Foreskin keratinocyte (primary cell): ENCODE measurements at places on chromosomes 13 and 19. TPM values are rescaled to one million over a fixed set of nuclear protein-coding genes. Genes with fewer than 3 reads are reported as not detected.
A peak's percentile ranks its signal among the peaks of the same experiment; 100 is the strongest.

- no peak for DNase-seq
Measured at GRCh38 chr19:57096685-57097361, 23.0 kb upstream of the USP29 start.

- no peak for DNase-seq
Measured at GRCh38 chr13:43725460-43725859, 61.3 kb downstream of the ENOX1 start.

GRCh38 chr13:92864584-92865284 lies 361.9 kb upstream of the GPC6 start:
- no peak for DNase-seq

- no peak for DNase-seq
Measured at GRCh38 chr19:35715981-35716800, 1.6 kb upstream of the KMT2B start.

GRCh38 chr13:35978607-35979316 lies 152.4 kb downstream of the DCLK1 start:
- peak; percentile 54 for DNase-seq

- DNase-seq = no peak
Measured at GRCh38 chr19:49555600-49556411, 24.6 kb downstream of the NOSIP start.

DNA sequence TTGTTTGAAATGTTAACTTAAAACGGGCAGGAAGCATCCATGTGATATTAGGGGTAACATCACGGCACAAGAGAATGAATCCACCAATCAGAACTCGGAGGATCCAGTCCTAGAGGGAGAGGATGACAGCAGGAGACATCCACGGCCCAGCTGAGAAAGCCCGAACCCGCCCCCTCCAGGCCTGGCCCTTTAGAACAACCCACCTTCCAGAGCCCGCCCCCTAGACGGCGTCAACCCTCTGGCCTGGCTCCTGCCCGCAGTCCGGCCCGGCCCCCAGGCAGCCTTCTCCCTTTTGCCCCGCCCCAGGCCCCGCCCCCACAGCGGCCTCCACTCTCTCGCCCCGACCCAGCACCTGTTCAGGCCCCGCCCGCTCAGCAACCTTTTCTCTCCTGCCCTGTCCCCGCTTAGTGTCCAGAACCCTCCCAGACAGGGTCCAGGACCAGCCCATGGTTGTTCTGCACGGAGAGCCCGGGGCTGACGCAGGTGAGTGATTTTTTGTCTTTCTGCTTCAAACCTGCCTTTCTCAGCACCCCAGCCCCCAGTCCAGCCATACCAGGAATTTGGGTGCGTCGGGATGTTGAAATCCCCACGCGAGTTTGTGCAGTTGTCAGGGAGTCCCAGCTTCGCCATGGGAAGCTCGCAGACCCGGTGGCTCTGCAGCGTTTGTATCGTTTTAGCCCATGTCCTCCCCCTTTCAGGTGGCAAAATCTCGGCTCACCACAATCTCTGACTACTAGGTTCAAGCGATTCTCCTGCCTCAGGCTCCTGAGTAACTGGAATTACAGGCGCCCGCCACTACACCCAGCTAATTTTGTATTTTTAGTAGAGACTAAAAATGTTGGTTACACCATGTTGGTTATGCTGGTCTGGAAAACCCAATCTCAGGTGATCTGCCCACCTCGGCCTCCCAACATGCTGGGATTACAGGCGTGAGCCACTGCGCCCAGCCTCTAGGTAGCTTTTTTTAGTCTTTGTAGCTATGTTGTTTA lies 16.1 kb downstream of the ZNF816 start:
- no peak for DNase-seq

- no peak for DNase-seq
Measured at GRCh38 chr19:17332677-17333581, 1.7 kb downstream of the ANO8 start.

- DNase-seq = no peak
Measured at GRCh38 chr19:20294181-20294580, 127.2 kb downstream of the ZNF486 start.

DNA sequence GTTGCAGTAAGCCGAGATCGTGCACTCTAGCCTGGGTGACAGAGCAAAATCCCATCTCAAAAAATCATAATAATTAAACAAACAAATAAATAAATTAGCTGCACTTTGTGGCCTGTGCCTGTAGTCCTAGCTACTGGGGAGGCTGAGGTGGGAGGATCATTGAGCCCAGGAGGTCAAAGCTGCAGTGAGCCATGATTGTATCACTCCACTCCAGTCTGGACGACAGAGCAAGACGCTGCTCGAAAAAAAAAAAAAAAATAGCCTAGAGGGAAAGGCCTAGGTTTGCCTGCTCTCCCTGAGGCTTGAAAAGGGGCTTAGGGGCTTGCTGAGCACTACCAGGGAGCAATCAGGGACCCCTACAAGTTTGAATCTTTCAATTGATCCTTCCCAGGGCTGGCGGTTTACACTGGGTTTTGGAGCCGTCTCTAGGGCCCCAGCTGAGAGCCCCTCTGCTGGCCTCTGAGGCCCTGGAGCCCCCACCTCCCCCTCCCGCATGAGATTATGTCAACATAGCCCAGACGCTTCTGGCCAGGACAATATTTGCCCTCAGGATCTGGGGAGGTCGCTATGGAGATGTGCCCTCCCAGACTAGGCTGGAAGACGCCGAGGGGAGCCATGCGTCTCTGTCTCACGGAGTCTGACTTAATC lies 10.4 kb upstream of the GIPR start:
- DNase-seq = no peak

DNA sequence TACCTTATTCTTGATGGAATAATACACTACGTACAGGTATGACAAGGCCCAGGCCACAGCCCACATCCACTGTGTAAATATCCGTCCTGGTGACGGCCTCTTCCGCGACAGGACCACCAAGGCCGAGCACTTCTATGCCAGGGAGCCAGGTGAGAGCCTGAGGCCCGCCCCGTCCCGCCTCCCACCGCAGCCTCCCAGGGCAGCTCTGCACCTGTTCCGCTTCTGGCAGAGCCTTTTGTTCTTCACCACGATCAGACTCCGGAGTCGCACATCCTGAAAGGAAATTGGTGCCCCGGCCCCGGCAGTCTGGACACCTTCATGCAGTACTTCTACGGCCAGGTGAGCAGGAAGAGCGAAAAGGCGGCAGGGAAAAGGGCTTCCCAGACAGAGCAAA lies 10.6 kb upstream of the ZNF358 start:
- DNase-seq = no peak

- DNase-seq = no peak
Measured at GRCh38 chr19:29815231-29815630, 3.4 kb downstream of the CCNE1 start.

DNA sequence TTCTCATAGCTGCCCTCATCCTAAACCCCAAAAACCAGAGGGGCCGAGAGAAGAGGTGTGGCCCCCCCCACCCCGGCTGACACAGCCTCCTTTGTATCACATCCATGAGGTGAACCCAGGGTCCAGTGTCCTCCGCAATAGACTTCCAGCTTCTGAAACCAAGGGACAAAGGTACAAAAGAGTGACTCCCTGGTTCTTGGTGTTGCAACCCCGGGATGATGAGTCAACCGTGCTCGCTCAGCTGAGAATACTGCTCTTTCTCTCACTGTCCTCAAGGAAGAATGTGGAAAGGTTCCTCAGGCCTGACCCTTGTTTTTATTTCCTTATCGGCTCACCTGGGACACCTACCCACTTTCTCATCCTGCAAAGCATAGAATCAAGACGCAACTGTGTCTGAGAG lies 5.5 kb downstream of the SLC15A1 start:
- DNase-seq = no peak

- no peak for DNase-seq
Measured at GRCh38 chr19:887072-887471, 5.9 kb downstream of the MED16 start.

DNA sequence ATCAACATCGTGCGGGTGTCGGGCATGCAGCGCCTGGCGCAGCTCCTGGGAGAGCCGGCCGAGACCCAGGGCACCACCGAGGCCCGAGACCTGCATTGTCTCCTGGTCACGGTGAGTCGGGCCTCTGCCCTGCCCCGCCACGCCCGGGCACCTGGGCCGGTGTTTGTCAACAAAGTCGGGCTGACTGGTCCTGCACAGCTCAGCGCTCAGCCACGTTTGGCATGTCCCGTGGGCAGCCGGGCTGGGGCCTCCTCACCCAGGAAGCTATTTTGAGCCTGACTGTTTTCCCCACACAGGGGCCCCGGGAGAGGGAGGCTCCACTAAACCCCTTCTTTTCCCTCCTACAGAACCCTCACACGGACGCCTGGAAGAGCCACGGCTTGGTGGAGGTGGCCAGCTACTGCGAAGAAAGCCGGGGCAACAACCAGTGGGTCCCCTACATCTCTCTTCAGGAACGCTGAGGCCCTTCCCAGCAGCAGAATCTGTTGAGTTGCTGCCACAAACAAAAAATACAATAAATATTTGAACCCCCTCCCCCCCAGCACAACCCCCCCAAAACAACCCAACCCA lies 1.3 kb downstream of the GADD45B start:
- DNase-seq = peak; percentile 56

DNA sequence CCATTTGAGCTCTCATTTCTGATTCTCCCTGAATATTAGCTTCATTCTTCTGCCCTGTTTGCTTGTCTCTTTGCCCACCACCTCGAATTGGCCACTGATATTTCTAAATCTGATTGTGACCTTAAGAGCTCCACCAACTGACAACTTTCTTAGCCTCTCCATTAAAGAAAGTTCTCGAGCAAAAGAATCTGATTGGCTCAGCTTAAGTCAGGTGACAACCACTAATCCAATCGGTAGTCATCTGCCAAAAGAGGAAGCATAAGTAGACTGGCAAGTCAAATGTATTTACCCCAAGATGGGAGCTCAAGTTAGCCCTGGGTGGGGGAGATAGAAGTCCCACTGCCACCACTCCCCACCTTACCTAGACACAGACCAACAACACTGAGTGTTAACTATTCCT lies 41.5 kb downstream of the NOTCH3 start:
- peak; percentile 45 for DNase-seq

GRCh38 chr19:45901432-45901911 lies 941 bp downstream of the MYPOP start:
- DNase-seq = no peak

- peak; percentile 41 for DNase-seq
Measured at GRCh38 chr19:9883231-9883758, 48.2 kb downstream of the PIN1 start.

DNA sequence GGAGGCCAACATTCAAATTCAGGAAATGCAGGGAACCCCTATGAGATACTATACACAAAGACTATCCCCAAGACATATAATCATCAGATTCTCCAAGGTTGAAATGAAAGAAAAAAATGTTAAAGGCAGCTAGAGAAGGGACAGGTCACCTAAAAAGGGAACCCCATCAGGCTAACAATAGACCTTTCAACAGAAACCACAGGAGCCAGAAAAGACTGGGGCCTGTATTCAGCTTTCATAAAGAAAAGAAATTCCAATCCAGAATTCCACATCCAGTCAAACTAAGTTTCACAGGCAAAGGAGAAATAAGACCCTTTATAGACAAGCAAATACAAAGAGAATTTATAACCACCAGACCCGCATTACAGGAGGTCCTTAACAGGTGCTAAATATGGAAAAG lies 1703.6 kb upstream of the PRR20A start:
- no peak for DNase-seq

GRCh38 chr13:36753176-36753575 lies 65.8 kb upstream of the RFXAP start:
- no peak for DNase-seq

- no peak for DNase-seq
Measured at GRCh38 chr13:103395139-103395538, 328.9 kb upstream of the SLC10A2 start.

- DNase-seq = no peak
Measured at GRCh38 chr19:16316506-16316882, 8.1 kb upstream of the KLF2 start.

- DNase-seq = no peak
Measured at GRCh38 chr19:28169168-28169887, 1043.6 kb downstream of the UQCRFS1 start.

GRCh38 chr19:9939301-9939913 lies 3.1 kb upstream of the OLFM2 start:
- no peak for DNase-seq

DNA sequence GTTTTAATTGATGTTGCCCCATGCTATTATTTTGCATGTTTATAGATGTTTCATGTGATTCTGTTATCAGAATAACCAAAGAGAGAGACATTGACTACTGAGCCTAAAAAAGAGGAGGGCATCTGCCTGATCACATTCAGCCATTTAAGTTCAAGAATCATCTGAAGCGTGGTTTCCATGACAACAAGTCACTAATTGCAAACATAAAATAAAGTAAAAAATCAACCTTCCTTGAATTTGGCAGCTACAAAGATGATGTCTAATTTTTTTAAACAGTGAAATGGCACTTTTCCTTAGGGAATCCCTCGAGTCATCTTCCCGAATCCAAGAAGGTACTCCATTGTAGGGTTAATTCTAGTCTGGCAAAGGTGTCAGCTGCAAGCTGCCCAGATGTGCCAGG lies 884.2 kb downstream of the DIAPH3 start:
- DNase-seq = no peak

DNA sequence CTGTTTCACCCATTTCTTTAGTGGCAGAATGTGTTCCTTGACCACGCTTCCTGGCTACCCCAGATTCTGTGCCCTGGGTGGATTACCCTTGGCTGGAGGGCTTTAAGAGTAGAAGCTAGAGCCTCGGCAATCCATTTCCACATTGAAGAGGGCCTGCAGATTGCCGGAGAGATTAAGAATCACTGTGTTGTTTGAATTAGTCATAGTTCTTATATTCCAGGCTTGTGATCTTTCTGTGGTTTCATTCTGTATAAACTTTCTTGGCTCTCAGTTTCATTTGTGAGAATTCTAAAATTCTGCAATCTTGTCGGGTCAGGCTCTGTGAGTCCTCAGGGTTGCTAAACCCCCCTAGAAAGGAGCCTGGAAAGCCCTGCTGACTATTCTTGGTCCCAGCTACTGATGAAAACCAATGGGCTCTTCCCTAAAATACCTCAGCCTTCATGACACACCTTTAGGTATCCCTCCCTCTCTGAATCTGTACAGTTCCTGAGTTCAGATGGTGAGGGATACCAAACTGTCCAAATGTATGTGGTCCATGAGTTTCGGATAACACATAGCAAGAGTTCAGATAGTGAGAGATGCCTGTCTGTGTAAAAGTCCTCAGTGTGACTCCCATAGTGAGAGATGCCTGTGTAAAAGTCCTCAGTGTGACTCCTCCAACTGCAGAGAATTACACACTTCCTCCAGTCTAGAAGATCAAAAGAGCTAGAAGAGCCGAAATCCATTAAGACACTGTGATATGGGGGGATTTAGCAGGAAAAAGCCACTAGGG lies 4.3 kb downstream of the PHF11 start:
- peak; percentile 15 for DNase-seq

KLK11 gene
- total RNA-seq = 3.7 and 7.5 TPM in 2 replicates

RFPL4AL1 gene
- not detected in 2 replicates for total RNA-seq

KLHL1 gene
- not detected in 2 replicates for total RNA-seq

ARHGAP33 gene
- 2.2 and 3.8 TPM in 2 replicates for total RNA-seq

CYP2A7 gene
- total RNA-seq = not detected in 2 replicates

ZNF99 gene
- not detected in 2 replicates for total RNA-seq

ZNF575 gene
- total RNA-seq = 0.37 and 0.42 TPM in 2 replicates

STOML3 gene
- total RNA-seq = not detected in 2 replicates

PGLYRP2 gene
- total RNA-seq = not detected in 2 replicates
